ENCODE measurements at places on chromosomes 4 and X. TPM values are rescaled to one million over a fixed set of nuclear protein-coding genes. Genes with fewer than 3 reads are reported as not detected.

IL21 gene
- total RNA-seq = not detected

TRO gene
- 44.4 TPM for total RNA-seq

CDX4 gene
- total RNA-seq = not detected

NUDT11 gene
- 1.5 TPM for total RNA-seq

EMCN gene
- 9.8 TPM for total RNA-seq

DNA sequence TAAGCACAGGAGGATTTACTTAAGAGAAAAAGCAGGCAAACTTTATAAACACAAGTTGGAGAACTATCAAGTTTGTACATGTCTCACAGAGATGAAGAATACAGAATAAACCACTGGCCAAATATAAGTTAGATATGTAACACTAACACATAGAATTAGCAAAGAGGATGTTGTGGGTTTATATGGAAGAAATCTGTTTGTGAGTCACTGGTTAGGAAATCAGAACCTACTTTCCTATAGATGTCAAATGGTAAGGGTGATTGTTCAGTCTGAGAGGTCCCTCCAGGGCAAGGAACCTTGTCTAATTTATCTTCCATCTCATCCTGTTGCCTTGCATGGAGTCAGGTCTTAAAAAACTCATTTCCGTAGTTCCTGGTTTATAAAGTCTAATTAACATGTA is 14.8 kb upstream of the ART3 start:
- no peak for DNase-seq

GRCh38 chrX:46792810-46793188 is 33.9 kb upstream of the SLC9A7 start:
- DNase-seq = no peak

DNA sequence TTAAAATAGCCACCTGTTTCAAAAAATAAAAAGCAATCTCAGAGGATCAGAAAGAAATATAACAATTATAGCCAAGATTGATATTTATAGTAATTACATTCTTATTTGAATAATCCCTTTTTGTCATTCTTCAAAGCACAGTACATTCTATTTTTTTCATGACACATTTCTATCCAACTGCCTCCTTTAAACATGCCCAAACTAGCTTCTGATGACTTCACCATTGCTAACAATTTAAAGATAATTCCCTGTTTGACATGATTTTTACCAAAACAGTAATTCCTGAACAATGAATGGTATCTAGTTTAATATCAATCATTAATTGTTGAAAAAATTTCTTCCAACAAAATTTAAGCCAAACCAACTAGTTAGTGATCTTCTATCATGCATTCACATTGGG is 172.4 kb downstream of the SNCA start:
- DNase-seq = no peak

DNA sequence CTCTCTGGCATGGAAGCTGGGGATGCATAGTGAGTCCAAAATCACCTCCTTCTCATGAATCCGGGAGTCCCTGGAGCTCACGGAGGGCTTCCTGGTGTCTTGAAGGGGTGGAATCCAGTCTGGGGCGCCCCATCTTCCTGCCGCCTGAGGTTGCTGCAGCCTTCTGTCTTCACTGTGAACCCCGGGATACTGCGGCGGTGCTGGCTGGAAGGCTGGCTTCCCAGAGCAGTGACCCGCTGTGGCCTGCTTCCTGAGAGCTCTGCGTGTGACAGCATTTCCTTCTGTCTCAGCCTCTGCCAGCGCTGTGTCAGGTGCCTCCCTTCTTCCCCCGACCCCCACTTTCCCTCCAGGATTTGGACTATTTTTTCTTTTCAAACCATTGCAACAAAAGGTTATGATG is 98.8 kb upstream of the STOX2 start:
- no peak for DNase-seq

Data from esophagus squamous epithelium (tissue), 5 donors.